ENCODE measurements at places on chromosomes 6 and 20.

GRCh38 chr20:40156600-40157317 lies 532.3 kb downstream of the MAFB start:
- no peak for DNase-seq

GRCh38 chr6:84772428-84773132 lies 8.2 kb upstream of the TBX18 start:
- DNase-seq, result no peak

DNA sequence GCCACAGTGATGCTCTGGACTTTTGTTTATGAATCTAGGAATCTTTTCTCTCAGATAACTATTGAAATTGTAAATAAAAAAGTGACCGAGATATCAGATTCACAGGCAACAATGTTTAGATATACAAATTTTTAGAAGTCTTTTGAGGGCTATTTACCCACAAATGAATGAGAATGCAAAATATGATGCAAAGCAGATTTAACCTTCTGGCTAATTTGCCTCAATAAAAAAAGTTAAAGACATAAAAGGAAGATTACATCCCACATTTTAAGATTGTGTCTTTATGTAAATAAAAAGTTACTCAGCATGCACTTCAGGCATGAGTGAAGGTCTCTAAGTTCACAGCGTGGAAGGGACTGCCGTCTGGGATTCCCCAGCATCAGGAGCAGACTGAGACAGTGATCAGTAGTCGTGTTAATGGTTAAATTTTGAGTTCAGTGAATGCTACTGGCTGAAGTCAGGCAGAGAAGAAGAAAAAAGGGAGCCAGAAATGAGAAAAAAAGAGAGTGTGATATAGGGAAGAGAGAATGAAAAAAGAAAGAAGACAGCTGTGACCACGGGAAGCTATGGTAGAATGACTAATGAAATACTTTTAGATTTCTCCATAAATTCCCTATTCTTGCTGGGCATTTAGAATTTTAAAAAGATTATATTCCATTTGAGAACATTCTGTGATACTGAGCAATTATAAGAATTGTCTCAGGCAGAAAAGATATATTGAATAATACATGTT lies 93.6 kb downstream of the MYB start:
- no peak for DNase-seq

- DNase-seq, result no peak
These were observed 29.1 kb upstream of the HDAC2 start for GRCh38 chr6:114000069-114000468.

- no peak for DNase-seq
These were observed 33.3 kb upstream of the SASH1 start for GRCh38 chr6:148309301-148309700.

DNA sequence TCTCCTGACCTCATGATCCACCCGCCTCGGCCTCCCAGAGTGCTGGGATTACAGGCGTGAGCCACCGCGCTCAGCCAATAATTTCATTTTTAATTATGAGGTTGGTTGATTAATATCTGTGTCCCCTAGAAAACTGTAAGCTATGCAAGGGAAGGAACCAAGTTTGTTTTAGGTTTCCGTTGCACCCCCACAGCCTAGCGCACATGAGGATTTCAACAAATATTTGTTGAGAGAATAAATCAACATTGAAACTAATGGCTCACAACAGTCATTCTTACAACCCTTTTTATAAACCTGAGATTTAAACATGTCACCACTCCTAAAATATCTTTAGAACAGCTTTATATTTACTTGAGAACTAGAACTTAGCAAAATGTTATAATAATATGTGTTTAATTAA lies 114.0 kb upstream of the CARMIL1 start:
- DNase-seq, result no peak

DNA sequence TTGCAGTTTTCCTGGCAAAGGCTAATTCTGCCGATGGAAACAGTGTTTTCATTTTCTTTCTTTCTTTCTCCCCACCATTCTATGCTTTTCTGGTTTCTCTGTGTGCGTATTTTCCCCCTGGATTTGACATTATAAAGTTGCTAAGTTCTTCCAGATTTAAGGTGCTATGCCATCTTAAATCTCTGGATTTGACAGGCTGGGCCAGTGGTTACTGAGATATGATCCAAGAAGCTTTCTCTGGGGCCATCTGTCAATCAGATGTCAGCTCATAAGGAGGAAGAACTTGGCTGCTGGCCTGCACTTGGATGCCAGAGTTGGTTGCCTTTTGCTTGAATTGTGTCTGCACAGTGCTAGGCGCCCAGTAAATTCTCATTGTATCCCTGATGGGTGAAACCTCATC lies 39.7 kb downstream of the SLC2A10 start:
- no peak for DNase-seq

DNA sequence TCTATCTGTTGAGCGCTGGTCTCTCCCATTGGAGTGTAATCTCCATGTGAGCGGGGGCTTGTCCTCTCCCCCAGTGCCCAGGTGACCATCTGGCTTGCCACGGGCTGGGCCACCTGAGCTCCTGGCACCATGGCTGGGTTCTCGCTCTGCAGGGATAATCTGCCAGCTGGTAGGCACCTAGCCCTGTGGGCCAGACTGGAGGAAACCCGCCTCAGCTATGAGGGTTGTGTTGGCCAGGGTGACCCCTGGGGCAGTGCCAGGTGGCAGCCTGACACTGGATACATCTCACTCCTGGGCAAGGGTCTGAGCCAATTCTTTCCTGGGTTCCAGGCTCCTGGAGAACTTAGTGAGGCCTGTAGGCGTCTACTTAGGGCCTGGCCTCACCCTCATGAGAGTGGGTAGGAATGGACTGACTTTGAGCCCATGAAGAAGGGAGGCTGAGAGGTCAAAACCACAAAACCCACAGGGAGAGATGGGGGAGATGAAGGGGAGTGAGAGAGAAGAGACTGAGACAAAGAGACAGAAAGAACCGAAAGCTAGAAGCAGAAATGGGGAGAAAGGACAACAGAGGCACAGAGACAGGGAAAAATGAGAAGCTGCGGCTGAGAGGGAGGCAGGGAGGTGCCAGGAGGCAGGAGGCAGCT lies 5.8 kb upstream of the SLC52A3 start:
- no peak for DNase-seq

- DNase-seq, result no peak
These were observed 56.0 kb downstream of the TGM2 start for GRCh38 chr20:38108986-38109541.

- DNase-seq, result no peak
These were observed 239.9 kb upstream of the CEP162 start for GRCh38 chr6:84467296-84467695.

DNA sequence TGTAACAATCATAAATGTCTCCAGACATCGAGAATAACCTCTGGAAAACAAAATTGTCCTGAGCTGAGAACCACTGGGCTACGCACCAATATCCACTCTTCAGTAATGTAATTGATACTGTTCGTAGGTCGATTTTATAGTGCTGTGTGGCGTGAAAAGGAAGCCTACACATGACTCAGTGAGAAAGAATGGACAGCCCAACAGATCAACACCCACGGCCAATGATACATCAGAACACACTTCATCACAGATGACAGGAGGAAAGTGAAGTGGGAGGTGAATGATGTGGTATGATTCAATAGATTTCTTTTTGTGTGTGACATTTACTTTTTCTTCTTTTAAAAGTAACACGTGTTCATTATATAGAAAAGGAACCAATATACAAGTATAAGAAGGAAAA lies 93.5 kb downstream of the RPS12 start:
- no peak for DNase-seq

DNA sequence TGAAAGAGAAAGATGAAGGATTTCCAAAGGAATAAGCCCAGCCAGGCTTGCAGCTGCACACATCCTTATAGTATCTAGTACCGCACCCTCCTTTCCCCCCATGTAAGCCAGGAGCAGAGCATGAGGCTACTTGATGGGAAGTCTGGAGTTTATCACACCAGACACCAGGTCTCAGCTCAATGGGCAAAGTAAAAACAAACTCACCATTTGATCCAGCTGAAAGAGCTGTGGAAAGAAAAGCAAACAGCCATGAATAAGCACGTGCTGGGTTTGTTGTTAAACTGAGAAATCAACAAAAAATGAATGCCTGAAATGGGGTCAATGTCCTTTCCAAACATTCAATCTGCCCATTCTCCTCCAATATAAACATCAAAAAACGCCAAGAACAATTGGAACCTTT lies 50.6 kb upstream of the MAP7 start:
- no peak for DNase-seq

DNA sequence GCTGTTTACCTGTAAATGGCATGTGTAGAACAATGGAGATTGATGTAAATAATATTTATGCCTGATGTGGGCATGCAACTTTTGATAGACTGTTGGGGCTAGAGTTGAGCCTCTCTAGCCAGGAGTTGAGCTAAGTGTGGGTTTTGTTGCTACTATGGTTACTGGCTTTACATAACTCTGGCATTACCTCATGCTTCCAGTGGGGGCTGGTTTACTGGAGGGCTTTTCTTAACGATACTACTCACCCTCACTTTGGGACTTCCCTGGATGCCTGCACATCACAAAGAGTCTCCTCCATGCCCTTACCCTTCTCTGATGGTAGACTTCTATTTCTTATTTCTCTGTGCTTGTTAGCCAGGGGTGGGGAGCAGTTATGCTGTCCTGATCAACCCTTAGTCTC lies 524.6 kb upstream of the CDH4 start:
- DNase-seq, result no peak

- no peak for DNase-seq
These were observed 119.0 kb downstream of the MCHR2 start for GRCh38 chr6:99875068-99875467.

DNA sequence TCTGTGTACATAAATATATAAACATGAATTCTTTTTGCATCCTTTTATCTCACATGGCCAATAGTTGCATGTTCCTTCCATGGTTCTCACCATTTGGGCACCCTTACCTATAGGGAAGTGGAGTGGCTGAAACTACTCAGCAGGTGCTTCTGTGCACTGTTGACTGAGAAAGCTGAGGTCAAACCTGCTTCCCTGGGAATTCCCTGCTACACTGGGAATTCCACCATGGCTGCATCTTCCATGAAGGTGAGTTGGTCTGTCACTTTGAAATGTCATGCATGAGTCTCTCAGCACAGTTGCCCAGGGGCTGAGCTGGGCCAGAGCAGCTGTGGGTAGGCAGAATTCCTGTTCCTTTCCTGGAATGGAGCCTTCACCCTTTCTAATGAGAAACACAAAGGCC lies 193.8 kb upstream of the PRSS16 start:
- no peak for DNase-seq

- no peak for DNase-seq
These were observed 33.4 kb downstream of the HSF2 start for GRCh38 chr6:122432816-122433215.

GRCh38 chr6:137237413-137238170 lies 18.4 kb upstream of the IFNGR1 start:
- no peak for DNase-seq

DNA sequence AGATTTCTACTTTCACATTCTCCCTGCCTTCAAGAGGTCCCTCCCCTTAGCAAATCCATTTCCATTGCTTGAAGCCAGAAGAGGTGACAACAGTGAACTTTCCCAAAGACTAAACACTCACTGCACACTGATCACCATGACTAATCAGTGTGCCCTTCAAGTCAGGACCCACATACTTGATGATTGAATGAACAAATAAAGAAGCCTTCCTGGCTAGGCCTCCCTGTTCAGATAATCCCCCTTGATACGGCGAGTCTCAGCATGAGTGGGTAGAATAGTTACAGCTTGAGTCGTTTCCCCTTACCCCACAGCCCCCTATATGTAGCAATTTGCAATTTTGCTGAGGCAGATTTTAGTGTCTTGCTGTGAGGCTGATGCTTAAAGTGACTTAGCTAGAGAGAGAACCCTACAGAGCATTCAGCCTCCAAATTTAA lies 102.2 kb downstream of the UNC5CL start:
- DNase-seq, result no peak

GRCh38 chr6:77462359-77463307 lies 658 bp downstream of the HTR1B start:
- no peak for DNase-seq

DNA sequence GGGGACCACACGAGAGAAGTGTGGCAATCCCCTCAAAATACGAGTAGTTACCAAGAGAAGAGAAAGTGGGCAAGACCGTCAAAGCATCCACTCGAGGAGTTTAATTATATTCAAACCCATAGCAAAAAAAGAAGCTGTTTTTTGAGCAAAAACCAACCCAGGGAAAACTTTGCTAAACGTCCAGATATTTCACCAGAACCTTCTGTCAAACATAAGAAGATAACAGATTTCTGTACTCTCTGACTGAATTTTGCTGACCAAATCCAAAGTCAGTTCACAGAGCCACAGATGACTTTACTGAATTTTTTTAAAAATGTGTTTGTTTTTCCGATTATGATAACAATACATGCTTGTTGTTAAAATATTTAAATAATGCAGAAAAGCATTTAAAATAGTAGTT lies 145.6 kb upstream of the PTPN1 start:
- DNase-seq, result no peak

GRCh38 chr6:4676016-4676415 lies 100.2 kb upstream of the CDYL start:
- DNase-seq, result no peak

GRCh38 chr20:50928469-50928868 lies 2.8 kb downstream of the ADNP start:
- DNase-seq, result no peak

DNA sequence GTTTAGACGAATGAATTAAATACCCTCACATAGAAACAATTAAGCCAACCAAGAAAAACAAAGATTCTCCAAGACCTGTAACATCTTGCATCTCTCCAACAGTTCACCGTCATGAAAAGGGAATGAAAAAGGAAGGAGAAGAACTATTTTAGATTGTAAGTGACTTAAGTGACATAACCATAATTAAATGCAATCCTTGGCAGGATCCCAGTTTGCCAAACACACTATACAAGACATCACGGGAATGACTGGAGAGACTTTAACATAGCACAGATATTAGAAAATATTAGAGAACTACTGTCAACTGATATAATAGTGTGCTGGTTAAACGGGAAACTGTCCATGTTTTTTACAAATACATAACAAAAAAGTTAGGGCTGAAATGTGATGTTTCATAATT lies 22.2 kb downstream of the EPB41L2 start:
- no peak for DNase-seq

DNA sequence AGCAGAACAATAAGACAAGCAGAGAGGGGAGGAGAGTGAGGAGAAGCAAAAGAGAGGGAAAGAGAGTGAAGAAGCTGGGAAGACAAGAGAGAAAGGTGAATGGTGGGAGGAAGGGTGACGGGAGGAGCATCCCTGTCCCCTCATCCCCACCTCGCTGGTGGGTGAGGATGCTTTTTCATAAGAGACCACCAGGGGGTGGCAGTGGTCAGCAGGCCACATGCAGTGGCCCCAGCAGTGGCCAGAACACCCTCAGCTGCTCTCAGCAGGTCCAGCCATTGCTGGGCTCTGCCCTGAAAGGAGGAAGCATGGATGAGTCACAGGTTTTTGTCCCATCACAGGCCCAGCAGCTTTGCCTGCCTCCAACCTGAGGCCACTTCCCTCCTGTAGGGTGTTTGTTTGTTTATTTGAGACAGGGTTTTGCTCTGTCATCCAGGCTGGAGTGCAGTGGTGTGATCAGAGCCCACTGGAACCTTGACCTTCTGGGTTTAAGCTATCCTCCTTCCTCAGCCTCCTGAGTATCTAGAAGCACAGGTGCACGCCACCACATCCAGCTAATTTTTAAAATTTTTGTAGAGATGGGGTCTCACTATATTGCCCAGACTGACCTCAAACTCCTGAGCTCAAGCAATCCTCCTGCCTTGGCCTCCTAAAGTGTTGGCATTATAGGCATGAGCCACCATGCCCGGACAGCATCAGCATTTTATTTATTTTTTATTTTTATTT lies 24.0 kb downstream of the FGD2 start:
- DNase-seq, result no peak

GRCh38 chr6:89859744-89860143 lies 30.1 kb downstream of the CASP8AP2 start:
- no peak for DNase-seq
